ENCODE measurements at places on chromosomes 1 and 21.

- DNase-seq, result no peak
These were observed 10.1 kb downstream of the AHCYL1 start for GRCh38 chr1:109994654-109995053.

DNA sequence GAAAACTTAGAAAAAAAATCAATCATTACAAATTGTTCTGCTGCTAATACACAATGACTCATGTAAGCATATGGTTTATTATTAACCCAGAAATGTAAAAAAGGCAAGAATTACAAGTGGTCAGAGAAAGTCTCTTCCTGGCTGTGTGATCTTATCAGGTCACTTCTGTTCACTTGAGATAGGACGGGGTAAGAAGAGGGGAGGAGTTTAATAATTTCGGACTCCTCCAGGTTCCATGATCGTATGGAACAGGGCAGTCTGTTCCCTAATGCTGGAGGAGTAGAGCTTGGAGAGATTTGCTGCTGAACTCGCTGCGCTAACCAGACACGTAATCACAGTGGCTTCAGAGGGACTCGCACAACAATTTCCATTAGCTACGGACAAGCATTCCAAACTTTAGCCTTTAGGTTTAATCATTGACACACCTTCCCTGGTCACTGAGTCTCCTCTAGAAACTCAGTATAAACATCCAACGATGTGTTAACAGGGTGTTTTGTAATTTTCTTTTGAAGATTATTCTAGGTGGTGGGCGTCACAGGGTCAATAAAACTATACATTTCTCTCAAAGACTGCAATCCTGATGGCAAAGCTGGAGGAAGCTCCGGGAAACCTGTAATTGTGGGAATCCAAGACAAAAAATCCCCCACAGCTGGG lies 1.3 kb downstream of the CRYZ start:
- DNase-seq, result no peak

- no peak for DNase-seq
These were observed 6.4 kb upstream of the THEM5 start for GRCh38 chr1:151859891-151860293.

GRCh38 chr1:198901266-198901665 lies 262.4 kb downstream of the PTPRC start:
- peak; percentile 30 for DNase-seq

DNA sequence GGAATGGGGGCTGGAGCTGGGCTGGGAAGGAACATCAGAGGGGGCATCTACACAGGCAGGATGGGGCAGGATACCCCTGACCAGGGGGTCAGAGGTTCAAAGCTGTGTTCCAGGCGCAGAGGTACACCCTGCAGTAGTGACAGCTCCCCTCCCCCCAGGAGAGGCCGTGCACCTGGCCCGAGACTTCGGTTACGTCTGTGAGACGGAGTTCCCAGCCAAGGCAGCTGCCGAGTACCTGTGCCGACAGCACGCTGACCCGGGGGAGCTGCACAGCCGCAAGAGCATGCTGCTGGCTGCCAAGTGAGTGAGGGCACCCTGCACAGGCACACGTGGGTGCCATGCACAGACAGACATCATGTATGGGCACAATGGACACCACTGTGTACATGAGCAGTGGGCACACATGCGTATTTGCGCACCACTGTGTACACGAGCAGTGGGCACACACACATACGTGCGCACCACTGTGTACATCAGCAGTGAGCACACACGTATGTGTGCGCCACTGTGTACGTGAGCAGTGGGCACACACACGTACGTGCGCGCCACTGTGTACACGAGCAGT lies 17.4 kb downstream of the TFAP2E start:
- DNase-seq, result no peak

- no peak for DNase-seq
These were observed 291.1 kb downstream of the USP25 start for GRCh38 chr21:16020878-16021277.

GRCh38 chr1:38300616-38301015 lies 254.0 kb upstream of the POU3F1 start:
- DNase-seq, result no peak

DNA sequence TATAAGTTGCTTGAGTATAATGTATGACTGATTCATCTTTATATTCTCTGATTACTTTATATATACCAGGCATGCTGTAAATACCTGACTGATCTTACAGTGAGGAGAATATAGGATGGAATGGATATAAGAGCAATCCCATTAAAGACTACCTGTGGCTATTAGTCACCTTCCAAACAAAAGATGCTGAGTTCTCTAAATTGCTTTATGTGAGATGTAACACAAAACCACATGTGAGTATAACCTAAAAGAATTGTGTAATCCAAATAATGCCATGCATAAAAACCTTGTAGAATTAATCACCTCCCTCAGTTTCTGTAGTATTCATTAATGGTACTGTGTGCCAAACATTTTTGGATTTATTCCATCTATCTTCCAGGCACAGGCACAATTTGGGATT lies 134.6 kb upstream of the LRRC7 start:
- no peak for DNase-seq

- DNase-seq, result no peak
These were observed 141.0 kb upstream of the HP1BP3 start for GRCh38 chr1:20928146-20928545.

DNA sequence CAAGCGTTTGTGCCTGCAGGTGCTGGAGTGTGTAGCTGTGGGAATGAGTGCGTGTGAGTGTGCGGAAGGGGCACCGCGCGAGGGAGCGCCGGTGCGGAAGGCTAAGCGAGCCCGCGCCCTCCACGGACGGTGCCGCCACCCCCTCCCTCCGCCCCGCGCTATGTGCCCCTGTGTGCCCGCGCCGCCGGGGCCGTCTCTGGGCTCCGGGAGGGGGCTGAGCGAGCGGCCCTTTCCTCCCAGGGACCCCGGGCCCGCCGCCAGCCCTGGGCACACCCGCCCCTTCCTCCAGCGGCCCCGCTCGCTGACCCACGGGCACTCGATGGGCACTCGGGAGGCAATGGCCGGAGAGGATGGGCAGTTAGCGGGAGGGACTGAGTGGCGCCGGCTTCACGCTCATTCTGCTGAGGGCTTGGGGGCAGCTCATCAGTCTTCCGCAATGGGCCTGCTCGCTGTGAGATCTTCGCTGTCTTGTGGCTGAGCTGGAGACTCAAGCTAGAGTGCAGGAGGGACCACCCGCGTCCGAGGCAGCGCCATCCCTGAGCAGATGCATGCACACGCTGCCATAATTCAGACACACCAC lies 8.6 kb upstream of the ADGRB2 start:
- no peak for DNase-seq

- peak; percentile 98 for DNase-seq
These were observed 702 bp upstream of the ZNF687 start for GRCh38 chr1:151281225-151281968.

GRCh38 chr1:166975361-166976129 lies at the start of gene ILDR2:
Gene ILDR2 (minus strand): TSS chr1:166975540. CDS start chr1:166975268, 272 bp downstream.
- peak; percentile 31 for DNase-seq

GRCh38 chr1:218401998-218402785 lies 57.1 kb downstream of the TGFB2 start:
- no peak for DNase-seq

GRCh38 chr1:6815726-6816125 lies 30.5 kb downstream of the CAMTA1 start:
- DNase-seq, result no peak

- no peak for DNase-seq
These were observed 3.1 kb downstream of the TINAGL1 start for GRCh38 chr1:31579374-31579773.

- no peak for DNase-seq
These were observed 416.3 kb upstream of the ESRRG start for GRCh38 chr1:217139513-217139912.

GRCh38 chr1:156177919-156178654 lies 15.8 kb upstream of the SLC25A44 start:
- no peak for DNase-seq

DNA sequence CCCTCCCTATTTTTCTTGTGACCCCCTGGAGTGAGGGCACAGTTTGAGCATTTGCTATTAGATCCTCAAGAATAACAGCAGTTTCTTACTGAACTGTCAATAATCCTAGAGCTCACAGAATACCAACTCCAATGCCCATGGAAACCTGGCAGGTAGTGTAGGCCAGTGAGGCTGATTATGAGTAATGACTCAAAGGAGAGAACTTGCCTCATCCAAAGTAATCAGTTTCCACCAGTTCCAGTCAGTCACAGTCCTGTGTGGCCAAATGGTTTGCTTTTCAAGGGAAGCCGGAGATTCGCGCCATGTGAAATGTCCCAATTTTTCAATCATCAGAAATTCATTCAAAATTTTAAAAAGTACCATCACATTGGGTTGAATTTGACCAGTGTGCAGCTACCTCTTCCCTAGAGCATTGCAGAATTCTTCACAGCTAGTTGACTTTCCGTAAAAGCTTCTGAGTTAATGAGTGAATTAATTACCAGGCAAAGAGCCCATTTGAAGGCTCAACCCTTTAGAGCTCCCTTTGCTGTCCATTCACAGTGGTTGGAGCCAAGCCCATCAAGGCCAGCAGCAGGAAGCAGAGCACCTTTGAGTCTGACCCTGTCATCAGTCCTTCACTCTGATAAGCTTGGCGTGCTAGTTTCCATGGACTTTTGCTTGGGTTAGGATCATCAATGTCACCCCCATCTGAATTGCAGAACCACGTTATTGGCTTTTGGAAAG lies 170.3 kb downstream of the KAZN start:
- DNase-seq, result no peak

DNA sequence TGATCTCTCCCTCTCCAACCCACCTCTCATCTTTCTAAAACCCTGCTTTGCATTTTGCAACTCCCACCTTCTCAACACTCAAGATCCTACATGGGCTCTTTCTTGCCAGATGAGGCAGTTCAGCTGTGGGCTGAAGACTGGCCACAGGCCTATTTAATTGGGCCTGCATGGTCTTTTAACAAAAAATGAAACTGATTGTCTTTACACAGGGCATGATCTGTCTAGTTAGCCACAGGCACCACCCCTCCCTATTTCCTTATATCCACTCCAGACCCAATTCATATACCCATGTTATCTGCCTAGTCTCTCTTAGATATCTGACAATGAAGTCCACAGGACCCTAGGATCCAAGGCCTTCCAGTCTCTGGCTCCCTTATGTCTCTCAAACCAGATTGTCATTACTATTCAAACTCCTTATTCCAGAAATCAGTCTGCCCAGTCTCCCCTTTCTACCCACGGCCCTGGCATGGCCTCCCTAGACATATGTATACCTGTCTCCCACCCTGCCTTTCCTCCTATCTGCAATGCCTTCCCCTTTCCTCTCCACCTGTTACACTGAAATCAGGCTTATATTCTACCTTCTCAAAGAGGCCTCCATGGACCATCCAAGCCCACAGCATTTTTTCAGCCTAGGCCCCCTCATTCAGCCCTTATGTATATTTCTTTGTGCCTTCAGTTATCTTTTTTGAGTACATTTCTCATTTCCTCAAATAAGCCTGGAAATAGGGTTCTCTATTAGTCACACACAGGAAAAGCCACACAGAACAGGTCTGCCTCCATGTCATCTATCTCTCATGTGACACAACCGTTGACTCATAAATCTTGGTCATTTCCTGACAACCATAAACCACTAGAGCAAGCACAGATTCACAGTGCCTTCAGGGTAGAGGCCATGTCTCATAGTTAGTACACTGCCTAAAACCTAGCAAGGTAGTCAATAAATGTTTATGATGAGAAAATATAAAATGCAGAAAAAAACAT lies 39.0 kb downstream of the LPAR3 start:
- no peak for DNase-seq

GRCh38 chr1:30778154-30778978 lies 20.8 kb upstream of the LAPTM5 start:
- no peak for DNase-seq

- no peak for DNase-seq
These were observed 137.5 kb downstream of the NOS1AP start for GRCh38 chr1:162206749-162207635.

DNA sequence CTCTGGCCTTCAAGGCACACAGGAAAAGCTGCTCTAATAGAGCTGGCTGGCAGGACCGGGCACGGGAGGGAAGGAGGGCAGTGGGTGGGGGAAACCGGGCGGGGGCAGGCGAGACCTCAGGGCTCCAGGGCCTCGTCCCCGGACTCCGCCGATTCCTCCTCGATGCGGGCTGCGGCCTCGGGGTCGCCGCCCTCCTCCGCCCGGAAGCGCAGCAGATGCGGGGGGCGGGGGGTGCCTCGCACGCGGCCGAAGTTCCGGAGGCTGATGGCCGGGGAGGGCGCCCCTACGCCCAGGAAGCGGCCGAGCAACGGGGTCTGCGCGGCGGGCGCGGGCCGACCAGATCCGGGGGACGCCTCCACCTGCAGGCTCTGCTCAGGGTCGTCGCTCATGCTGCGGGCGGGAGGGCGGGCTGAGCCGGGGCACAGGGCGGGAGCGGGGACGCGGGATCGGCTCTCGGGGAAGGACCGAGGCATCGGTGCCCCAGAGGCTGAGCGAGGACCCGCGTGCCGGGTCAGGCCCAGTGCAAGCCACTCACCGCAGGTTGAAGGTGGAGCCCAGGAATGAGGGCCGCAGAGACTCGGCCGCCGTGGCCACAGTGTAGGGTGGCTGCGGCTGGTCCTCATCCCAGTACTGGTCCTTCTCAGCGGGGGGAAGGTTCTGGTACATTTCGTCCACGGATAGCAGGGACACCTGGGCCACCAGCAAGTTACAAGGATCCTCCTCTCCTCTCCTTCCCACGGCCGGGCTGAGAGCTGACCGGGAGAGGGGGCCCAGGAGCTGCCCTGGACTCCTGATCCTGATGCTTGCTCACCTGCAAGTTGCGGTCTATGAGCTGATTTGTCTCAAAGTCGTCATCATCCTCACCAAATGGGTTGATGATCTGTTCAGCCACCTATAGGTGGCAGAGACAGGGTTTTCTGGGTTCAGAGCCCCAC lies 3.6 kb downstream of the BEST4 start:
- DNase-seq, result no peak

GRCh38 chr1:205920861-205921569 lies 22.2 kb downstream of the SLC26A9 start:
- DNase-seq, result no peak

GRCh38 chr21:34157521-34157920 lies 84.1 kb downstream of the MRPS6 start:
- DNase-seq, result no peak

GRCh38 chr1:170548497-170548896 lies 16.5 kb downstream of the GORAB start:
- no peak for DNase-seq

DNA sequence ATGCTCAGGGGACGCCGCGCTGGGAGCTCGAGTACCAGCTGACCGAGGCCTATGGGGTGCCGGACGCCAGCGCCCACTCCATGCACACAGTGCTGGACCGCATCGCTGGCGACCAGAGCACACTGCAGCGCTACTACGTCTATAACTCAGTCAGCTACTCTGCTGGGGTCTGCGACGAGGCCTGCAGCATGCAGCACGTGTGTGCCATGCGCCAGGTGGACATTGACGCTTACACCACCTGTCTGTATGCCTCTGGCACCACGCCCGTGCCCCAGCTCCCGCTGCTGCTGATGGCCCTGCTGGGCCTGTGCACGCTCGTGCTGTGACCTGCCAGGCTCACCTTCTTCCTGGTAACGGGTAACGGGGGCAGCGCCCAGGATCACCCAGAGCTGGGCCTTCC lies 1.3 kb upstream of the XKR8 start:
- no peak for DNase-seq

- no peak for DNase-seq
These were observed at the start of gene LIN28A for GRCh38 chr1:26410706-26411623. Gene LIN28A (plus strand): TSS chr1:26410817. CDS start chr1:26410892, 75 bp downstream.

All from muscle of arm (tissue), 14 donors.